WERI-Rb-1 (cell line): ENCODE measurements at places on chromosomes 1 and 21.

DNA sequence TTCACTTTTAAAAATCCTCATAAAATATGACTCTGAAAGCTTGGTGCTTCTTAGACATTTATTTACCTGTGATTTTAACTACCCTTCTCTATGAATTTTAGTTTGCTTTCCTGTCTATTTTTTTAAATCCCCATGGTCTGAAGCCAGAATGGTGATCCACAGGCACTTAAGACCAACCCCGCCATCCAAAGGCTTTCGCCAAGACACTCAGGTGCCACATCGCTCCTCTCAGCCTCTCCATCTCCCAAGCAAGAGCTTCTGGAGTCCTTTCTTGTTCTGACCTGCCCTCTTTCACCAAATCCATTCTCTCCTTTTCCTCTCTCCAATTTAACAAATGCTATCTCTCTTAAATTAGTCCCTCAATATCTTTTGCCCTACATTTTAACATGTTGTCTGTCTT, 464.6 kb downstream of the PCP4 start:
- DNase-seq, result no peak

DNA sequence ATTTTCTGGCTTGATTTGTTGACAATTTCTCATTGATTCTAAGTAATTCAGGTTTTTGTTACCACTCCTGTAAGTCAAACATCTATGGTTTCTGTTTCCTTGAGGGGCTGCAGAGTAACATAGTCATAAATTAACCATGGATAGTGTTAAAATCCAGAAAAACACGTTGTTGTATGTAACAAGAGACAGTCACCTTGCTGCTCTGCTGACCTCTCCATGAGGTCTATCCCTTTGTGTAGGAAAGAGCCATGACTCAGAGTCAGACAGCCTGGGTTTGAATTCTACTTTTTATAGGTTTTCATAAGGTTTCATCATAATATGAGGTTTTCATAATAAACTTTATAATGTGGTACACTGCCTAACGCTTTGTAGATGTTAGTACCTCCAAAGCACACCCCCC, 27.6 kb upstream of the NBL1 start:
- DNase-seq, result no peak

DNA sequence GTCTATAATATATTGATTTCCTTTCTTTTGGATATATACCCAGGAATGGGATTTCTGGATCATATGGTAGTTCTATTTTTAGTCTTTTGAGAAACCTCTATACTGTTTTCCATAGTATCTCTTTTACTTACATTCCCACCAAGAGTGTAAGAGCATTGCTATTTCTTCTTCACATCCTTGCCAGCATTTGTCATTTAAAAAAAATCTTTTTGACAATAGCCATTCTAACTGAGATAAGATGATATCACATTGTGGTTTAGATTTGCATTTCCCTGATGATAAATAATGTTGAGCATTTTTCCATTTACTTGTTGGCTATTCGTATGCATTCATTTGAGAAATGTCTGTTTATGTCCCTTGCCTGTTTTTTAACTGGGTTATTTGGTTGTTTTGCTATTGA, 467.4 kb downstream of the COL11A1 start:
- DNase-seq, result no peak

DNA sequence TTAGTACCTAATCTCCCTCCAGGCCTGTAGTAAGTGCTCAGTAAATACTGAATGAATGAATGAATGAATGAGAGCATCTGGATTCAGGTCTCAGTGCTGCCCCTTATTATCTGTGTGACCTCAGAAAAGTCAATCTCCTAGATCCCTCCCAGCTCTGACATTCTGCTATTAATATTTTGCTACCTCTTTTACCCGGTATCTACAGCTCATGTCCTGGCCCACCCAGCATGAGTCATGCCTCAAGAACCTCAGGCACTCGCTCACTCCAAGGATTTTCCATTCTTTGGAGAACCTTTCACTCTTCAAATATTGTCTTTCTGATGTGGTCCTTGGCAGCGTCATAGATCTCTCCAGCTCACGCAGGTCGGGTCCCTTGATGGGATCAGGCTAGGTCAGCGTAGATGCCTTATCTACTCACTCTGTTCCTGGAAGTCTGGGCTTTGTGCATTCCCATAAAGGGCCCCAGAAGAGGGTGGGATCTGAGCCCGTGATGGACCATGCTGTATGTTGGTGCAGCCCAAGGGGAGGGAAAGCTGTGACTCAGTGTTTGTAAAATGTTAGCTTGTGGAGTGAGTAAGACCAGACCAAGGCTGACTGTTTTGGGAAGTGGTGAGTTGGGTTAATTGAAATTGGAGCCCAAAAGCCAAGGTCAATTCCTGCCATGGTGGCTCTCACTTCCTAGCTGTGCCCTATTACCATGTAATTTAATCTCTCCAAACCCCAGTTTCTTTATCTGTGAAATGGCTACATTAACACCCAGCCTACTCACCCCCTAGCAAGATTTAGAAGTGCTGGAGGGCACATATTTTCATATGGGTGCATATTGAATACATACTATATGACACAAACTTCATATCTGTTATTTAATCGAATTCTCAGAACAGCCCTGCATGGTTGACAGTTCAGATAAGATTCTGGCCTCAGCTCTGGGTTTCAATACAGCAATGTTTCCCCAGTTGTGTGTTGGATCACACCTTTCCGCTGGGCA, 214.1 kb upstream of the USP24 start:
- DNase-seq, result no peak

GRCh38 chr1:66752000-66752592, at the start of gene DYNLT5:
TSS of gene DYNLT5 (plus strand) at chr1:66752459. CDS start at chr1:66754659, 2,200 bp downstream.
- DNase-seq, result no peak

DNA sequence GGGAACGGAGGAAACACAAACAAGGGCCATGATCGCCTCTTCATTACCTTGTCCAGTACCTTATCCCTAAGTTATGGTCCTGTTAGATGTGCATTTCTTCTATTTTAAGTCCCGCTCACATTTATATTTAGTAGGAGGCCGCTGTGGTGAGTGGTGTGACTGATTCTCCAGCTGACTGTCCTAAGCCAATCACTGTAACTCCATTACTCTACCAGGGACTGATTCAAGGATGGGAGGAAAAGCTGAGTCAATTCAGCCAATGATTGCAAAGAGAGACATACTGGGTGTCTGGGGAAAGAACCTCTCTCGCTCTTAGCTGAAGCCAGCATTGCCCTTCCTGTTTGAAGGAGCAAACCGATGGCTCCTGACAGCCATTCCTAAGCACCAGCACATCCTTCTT, 59.7 kb downstream of the TGFBR3 start:
- DNase-seq, result no peak

DNA sequence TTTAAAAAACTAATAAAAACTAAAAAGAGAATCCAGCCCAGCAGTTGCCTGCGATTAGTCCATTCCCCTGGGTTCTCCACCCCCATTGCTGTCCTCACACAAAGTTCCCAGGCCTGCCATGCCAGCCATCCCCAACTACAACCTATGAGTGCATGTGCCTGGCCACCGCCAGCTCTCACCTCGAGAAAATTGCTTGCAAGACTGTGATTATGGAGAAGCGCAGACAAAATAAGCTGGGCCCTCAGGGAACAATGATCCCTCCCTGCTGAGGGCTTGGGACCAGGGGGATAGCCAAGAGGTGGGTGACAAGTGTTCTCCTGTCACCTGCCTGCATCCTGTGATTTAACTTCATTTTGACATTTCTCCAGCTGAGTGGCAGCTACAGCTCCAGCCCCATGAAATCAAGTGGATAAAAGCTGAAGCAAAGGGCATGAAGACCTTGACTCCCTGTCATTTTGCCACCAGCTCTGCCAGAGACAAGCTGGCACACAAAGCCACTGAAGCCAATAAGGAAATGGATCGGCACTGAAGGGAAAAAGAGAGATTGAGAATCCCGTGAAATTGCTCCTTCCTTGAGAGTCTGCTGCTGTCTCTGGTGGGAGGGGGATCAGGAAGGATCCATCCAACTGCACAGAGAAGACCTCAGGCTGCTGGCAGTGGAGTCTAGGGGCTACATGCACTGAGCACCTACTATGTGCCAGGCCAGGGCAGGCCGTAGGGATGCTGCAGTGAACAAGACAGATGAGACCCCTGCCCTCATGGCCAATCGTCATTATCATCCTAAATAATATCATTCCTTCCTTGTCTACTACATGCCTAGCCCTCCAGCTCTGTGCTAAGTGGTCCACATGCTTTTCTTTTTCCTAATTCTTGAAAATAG, 40.7 kb downstream of the MATN1 start:
- peak; percentile 1 for DNase-seq

DNA sequence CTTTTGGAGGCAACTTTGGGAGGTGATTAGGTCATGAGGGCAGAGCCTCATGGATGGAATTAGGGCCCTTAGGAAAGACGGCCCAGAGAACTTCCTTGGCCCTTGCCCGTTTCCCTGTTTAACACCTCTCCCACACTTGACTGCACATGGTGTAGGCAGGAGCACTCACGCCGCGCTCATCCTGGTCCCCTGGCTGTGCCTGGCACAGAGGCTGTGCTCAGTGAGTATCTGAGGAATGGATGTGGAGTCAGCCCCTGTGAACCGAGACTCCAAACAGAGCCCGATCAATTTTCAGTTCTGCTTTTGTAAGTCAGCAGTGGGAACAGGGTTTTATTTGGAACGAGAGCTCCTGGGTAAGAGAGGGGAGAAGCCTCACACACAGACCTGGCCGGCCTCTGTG, 29.8 kb upstream of the ETV3 start:
- no peak for DNase-seq

DNA sequence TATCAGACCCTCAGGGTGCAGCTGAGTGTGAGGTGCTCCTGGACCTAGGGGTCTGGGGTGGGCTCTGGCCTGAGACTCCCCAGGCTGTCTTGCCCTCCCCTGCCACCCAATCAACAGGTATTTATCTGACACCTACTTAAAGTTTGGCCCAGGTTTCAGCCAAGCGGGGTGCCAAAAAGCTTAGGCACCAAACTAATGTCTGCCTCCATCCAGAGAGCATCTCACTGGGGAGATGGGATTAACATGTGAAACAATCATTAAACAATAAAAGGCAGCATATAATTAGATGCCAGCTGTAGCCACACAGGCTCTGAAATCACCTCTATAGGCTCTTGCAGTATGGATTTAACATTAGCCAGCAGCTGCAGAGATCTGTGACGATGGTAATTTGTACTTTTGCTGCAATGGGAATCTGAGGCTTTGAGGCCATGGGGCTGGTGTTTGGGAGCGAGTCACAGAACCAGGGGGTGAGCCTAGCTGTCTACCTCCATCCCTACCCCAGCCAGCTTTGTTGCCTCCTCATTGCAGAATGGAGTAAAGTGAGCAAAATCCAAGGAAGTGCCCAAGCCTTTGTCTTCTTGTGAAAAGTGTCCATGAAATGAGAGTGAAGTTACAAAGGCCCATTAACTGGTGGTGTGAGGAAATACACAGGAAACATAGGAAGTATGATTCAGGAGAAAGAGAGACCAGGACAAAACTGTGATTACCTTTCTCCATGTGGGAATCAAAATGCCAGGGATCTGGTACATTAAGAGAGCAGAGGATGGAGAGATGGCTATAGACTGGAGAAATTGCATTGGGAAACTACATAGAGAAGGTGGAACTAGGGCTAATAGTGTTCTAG, 36.1 kb downstream of the EIF2D start:
- DNase-seq, result no peak

DNA sequence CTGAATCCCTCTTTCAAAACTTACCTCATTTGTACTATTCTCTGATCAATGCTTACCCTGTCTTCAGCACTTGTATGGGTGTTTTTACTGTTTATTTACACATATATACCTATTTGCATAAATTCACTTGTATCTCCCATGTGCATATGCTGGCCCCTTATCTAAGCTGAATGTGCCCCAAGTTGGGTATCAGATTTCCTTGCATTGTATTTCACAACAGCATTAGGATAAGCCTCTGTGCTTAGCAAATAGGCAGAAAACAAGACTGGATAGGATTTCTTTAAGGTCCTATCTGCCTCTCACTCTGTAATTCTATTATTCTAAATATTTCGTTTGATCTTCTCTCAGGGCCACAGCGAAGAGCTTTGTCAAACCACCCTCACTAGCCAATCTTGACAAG, 45.9 kb upstream of the IPO9 start:
- DNase-seq, result no peak

DNA sequence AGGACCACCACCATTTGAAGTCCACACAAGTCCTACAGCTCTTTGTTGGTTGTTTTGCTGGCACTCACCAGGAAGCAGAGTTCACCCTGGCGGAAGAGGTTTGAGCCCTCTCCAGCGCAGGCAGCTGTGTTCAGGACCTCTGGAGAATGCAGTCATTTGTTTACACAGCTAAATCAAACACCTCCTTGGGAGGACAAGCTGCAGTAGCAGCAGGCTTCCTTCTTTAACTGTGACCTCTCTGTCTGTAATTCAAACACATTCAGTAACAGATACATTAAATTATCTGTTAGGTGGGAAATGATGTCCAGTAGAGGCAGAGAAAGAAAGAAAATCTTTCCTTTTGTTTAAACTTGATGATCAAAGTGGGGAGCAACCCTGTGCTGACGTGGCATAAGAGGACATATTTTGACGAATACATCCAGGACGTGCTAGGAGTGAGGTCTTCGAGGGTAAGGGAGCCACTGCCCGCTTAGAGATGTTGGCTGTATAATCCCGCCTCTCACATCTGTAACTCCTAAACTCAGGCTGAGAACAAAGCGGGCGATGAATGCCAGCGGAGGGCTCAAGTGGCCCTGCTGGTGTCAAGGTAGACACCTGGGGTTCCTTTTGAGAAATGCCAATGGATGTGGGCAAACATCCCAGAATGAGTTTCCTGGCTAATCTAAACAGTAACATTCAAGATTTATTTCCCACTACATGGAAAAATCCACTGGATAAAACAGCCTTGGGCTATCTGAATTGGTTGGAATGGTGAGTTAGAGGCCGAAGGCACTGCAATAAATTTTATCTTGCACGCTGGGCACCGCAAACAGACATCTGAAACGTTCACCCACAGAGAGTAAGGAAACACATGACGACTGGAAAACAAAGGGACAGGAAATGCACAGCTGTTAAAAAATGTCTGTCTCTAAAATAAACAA, 51.7 kb downstream of the ABCA4 start:
- DNase-seq, result no peak

DNA sequence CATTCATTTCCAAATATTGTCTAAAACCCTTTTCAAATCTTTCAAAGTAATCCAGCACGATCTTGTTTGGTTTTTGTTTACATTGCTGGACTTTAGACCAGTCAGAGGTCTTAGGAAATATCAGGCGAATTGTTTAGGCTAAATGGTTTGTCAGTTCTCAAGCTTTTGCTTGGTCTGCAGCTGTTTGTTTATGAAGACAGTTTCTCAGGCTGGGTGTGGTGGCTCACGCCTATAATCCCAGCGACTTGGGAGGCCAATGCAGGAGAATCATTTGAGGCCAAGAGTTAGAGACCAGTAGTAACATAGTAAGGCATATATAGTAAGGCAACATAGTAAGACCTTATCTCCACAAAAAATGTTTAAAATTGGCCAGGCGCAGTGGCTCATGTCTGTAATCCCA, 77.5 kb downstream of the DNTTIP2 start:
- DNase-seq, result no peak

- DNase-seq, result no peak
These were observed 215.3 kb upstream of the CSF3R start for GRCh38 chr1:36697836-36698605.

GRCh38 chr1:12176298-12177118, 9.7 kb downstream of the TNFRSF1B start:
- no peak for DNase-seq
